ENCODE measurements at places on chromosomes 5 and 9. TPM values are rescaled to one million over a fixed set of nuclear protein-coding genes. Genes with fewer than 3 reads are reported as not detected.

The IFNA2 gene
- not detected for total RNA-seq

The PCDHB9 gene
- total RNA-seq: 8.0 TPM

The CEP72 gene
- total RNA-seq: 24.8 TPM

The SLC46A2 gene
- not detected for total RNA-seq

The ESM1 gene
- total RNA-seq: not detected

The SRP19 gene
- 62.0 TPM for total RNA-seq

The FOXD4 gene
- total RNA-seq: 0.50 TPM

GRCh38 chr5:66015196-66015960 is 89.0 kb downstream of the ERBIN start:
- H3K4me3 ChIP-seq: no peak overlapping the region
- H3K27me3 ChIP-seq: no peaks in the 10 kb centered on the region
- H3K4me1 ChIP-seq: no peaks in the 10 kb centered on the region
- no peak for DNase-seq
- H3K36me3 ChIP-seq: peaks cover 20% of the 10 kb centered on the region

DNA sequence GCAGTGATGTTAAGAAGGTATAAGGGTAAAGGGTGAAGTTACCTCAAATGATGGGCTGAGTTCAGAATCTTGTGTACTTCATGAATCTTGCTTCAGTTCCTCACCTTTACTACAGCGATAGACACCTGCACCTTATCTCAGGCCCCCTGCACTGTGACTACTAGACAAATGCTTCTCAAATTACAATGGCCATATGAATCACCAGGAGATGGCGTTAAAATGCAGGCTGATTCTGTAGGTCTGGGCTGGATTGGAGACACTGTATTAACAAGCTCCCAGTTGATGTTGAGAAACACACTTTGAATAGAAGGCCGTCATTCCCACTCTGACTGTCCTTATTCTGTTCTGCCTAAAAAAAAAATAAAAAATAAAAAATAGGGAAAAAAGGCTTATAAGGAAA is 29.8 kb downstream of the TARS1 start:
- H3K4me3 ChIP-seq: no peak overlapping the region
- H3K27ac ChIP-seq: no peak overlapping the region

GRCh38 chr9:110575169-110575568 is 4.4 kb downstream of the SVEP1 start:
- no peak for DNase-seq
- H3K27ac ChIP-seq: no peak overlapping the region
- H3K36me3 ChIP-seq: no peaks in the 10 kb centered on the region
- H3K27me3 ChIP-seq: peaks cover 46% of the 10 kb centered on the region
- no peak overlapping the region for H3K4me3 ChIP-seq

- no peaks in the 10 kb centered on the region for H3K36me3 ChIP-seq
- no peak for DNase-seq
- H3K4me1 ChIP-seq: peaks cover 3% of the 10 kb centered on the region
- no peak overlapping the region for H3K4me3 ChIP-seq
- peaks cover 10% of the 10 kb centered on the region for H3K27me3 ChIP-seq
Measured at GRCh38 chr5:136526791-136527190, 161.4 kb upstream of the TRPC7 start.

DNA sequence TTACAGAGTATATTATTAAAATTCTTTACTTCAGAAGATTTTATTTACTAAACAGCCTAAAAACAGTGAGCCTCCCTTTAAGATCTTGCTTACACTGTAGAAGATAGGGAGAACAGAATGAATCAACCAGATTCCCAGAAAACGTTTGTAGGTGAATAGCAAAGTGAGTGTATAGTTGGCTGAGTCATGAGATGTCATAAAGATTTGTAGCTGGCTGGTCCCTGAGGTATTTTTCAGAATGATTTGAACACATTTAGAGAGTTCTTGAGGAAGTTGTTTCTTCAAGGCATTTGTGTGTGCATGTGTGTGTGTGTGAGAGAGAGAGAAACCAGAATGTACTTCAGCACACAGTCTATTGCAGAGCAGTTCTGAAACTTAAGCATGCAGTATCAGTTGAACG is 159.4 kb upstream of the PRR16 start:
- H3K27me3 ChIP-seq: no peaks in the 10 kb centered on the region
- DNase-seq: no peak
- H3K36me3 ChIP-seq: no peaks in the 10 kb centered on the region
- H3K4me1 ChIP-seq: peaks cover 10% of the 10 kb centered on the region
- no peak overlapping the region for H3K4me3 ChIP-seq

DNA sequence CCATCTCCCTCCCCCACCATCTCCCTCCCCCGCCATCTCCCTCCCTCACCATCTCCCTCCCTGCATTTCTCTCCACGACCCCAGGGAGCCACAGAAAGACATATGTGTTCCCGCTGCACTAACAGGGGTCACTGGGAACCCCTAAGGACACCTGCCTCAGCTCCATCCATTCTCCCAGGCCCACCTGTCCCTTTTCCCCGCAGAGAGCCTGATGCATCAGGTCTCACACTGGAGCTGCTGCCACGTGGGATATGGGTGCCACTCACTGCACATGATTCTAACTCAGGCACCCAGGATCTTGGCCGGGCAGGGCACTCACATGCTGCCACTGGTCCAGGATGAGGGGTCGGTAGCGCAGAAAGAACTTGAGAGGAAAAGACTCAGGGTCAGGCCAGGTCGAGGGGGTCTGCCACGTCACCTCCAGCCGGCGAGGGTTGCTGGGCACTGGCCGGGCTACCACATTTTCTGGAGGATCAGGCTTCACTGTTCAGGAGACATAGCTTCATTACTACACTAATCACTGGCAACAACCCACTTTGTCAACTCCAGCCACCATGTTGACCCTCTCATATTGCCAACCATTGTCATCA is 33.2 kb upstream of the ENHO start:
- peaks cover 10% of the 10 kb centered on the region for H3K4me1 ChIP-seq
- H3K27me3 ChIP-seq: peaks cover 27% of the 10 kb centered on the region
- no peaks in the 10 kb centered on the region for H3K36me3 ChIP-seq
- H3K27ac ChIP-seq: no peak overlapping the region
- no peak overlapping the region for H3K4me3 ChIP-seq
- DNase-seq: no peak

DNA sequence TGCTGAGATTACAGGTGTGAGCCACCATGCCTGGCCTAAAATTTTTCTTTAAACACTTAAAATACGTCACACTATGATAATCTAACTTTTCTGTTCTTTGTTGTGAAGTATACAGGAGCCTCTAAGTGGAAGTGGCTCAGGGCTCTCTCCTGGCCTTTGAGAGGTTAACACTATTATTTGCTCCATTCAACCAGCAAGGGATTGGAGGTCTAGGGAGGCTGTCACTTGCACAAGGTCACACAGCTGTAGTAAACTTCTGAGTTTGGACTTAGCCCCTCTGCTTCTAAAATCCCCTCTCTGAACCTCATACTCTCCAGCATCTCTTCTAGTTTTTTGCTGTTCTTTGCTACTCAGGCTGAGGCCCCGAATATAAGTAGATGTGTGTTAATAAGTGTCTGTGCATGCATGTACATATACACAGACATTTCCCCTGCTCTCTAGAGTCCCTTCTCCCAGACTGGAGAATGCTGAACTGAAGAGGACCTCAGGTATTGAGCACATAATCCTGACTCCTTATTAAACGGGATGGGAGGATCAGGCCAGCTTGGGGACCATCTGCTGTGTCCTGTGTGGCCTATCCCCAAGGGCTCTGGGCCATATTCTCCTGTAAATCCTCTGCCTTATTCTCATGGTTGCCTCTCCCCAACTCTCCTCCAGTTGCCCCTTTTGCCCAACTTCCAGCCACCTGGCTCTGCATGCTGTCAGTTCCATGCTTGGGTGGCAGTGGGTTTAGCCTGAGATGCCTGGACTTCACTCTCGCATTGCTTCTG is 87.0 kb upstream of the SPRY4 start:
- peak overlapping the region; percentile 6 for H3K27ac ChIP-seq
- peaks cover 5% of the 10 kb centered on the region for H3K4me1 ChIP-seq
- no peak overlapping the region for H3K4me3 ChIP-seq

GRCh38 chr5:122177161-122177560 is 47.8 kb downstream of the ZNF474 start:
- no peak overlapping the region for H3K27ac ChIP-seq
- no peak for DNase-seq
- no peaks in the 10 kb centered on the region for H3K4me1 ChIP-seq
- H3K27me3 ChIP-seq: peaks cover 4% of the 10 kb centered on the region
- H3K36me3 ChIP-seq: no peaks in the 10 kb centered on the region

GRCh38 chr9:87549791-87550190 is 52.1 kb downstream of the DAPK1 start:
- DNase-seq: no peak
- H3K4me3 ChIP-seq: no peak overlapping the region
- no peak overlapping the region for H3K27ac ChIP-seq
- no peaks in the 10 kb centered on the region for H3K27me3 ChIP-seq

GRCh38 chr5:168408561-168409305 is 77.5 kb upstream of the RARS1 start:
- no peak for DNase-seq
- H3K36me3 ChIP-seq: peaks cover 19% of the 10 kb centered on the region
- H3K27me3 ChIP-seq: no peaks in the 10 kb centered on the region
- no peak overlapping the region for H3K4me3 ChIP-seq

- DNase-seq: no peak
- no peaks in the 10 kb centered on the region for H3K27me3 ChIP-seq
- H3K27ac ChIP-seq: no peak overlapping the region
- peaks cover 5% of the 10 kb centered on the region for H3K4me1 ChIP-seq
- H3K36me3 ChIP-seq: no peaks in the 10 kb centered on the region
Measured at GRCh38 chr9:100084128-100084453, 14.7 kb downstream of the ERP44 start.

- peaks cover 3% of the 10 kb centered on the region for H3K27me3 ChIP-seq
- H3K27ac ChIP-seq: no peak overlapping the region
Measured at GRCh38 chr9:89891591-89892304, 286.9 kb downstream of the GADD45G start.

DNA sequence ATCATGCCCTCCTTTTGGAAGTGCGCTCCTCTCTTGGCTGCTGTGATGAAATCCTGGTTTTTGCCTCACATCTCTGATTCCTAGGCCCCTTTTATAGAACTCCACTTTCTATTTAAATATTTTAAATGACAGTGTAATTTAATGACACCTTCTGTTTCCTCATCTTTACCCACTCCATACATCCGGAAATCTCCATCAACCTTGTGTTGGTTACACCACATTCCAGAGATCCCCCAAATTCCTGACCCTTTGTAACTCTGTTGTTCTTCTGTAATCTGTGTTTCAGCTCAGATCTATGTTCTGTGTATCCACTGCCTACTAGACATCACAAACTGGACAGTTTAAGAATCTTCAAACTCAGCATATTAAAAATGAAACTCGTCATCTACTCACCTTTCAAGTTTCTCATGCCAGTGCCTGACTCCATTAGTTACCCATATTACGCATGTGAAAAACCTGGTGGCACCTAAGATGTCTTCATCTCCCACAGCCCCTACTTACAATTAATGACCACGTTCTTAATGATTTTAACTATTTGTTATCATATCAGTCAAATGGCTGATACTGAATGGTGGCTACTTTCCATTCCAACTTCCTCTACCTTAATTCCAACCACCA is 25.1 kb downstream of the PARP8 start:
- no peaks in the 10 kb centered on the region for H3K27me3 ChIP-seq
- H3K4me1 ChIP-seq: peaks cover 2% of the 10 kb centered on the region
- peaks cover 6% of the 10 kb centered on the region for H3K36me3 ChIP-seq
- no peak overlapping the region for H3K4me3 ChIP-seq
- H3K27ac ChIP-seq: no peak overlapping the region

DNA sequence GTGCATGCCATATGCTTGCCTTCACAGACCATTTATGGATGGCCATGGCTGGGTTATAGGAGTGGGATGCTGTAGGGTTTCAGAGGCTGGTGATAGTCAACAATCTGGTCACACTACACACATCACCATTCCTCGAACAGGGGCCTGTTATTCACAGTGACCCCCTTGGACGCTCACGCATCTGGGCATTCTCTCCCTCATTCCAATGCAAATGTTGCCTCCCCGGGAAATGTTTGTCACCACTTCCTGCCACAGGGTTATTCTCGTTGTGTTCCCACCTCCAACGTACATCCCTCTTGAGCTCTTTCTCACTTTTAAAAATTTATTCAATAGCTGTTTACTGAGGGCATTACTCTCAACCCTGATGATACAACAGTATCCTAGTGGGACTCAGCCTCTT is 135.4 kb downstream of the SCAMP1 start:
- no peak overlapping the region for H3K4me3 ChIP-seq
- H3K27ac ChIP-seq: no peak overlapping the region
- H3K4me1 ChIP-seq: peaks cover 31% of the 10 kb centered on the region
- DNase-seq: no peak
- H3K36me3 ChIP-seq: peaks cover 3% of the 10 kb centered on the region
- H3K27me3 ChIP-seq: no peaks in the 10 kb centered on the region

- H3K27me3 ChIP-seq: peaks cover 13% of the 10 kb centered on the region
- DNase-seq: no peak
- H3K4me1 ChIP-seq: peaks cover 7% of the 10 kb centered on the region
- H3K27ac ChIP-seq: no peak overlapping the region
- no peak overlapping the region for H3K4me3 ChIP-seq
Measured at GRCh38 chr5:132464156-132464939, 26.2 kb downstream of the IRF1 start.

DNA sequence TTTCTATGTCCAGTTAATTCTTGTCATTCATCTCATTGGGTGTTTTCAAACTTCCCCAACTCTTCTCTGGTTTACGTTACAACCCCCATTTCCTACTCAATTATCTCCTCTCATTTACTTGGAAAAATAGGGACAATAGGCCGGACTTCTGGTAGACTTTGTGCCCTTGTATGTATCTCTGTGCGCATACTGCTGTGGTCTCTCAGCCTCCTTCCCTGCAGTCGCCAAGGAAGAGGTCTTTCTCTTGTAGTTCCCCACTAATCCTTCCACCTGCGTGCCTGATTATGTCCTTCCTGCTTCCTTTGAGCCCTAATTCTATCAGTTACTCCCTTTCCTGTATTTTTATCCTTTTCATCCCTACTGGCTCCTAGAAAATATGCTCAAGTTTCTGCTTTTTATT is 176.3 kb downstream of the GDNF start:
- no peaks in the 10 kb centered on the region for H3K36me3 ChIP-seq
- H3K27ac ChIP-seq: peak overlapping the region; percentile 7
- H3K27me3 ChIP-seq: no peaks in the 10 kb centered on the region
- peaks cover 12% of the 10 kb centered on the region for H3K4me1 ChIP-seq

DNA sequence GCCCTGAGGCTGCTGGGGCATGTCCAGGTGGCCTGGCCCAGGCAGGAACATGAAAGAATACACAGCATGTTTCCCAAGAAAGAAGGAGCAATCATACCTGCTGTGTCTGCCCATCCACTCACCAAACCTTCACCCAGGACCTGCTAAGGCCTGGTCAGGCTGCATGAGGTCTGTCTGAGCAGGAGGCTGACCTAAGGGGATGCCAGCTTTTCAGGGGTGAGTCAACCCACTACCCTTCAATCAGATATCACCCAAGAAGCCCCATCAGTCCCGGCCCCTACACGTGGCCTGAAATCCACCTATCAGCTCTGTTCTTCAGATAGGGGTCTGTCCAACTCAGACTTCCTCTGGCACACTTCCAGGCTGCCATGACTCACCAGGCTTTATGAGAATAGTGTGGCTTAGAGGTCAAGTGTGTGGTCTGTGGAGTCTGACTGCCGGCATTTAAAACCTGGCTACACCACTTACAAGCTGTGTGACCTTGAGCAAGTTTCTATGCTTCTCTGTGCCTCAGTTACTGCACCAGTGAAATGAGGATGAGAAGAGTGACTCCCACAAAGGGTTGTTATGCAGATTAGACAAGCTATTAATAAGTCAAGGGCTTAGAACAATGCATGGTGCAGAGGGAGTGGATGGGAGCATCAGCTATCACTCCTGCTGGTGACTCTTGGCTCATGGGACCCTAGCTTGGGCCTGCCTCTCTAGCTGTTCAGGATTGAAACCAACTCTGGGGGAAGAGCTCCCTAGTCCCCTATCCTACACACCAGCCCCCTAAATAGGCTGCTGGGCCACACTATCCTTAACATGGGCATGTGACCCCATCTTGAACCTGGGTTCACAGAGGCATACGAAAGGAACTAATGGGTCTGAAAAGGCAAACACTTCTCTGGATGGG is 130.3 kb downstream of the PAX5 start:
- H3K4me3 ChIP-seq: no peak overlapping the region
- H3K27me3 ChIP-seq: peaks cover 79% of the 10 kb centered on the region
- DNase-seq: no peak
